Activated CD4-positive, alpha-beta T cell treated with anti-CD3 and anti-CD28 coated beads, Interleukin-2, amount 50 U/mL, for 1 hour (primary cell): ENCODE measurements at places on chromosomes 11 and 22.

GRCh38 chr11:65341856-65342255, 8.2 kb downstream of the DPF2 start:
- no peak for DNase-seq

GRCh38 chr11:87266751-87267150, 229.0 kb downstream of the TMEM135 start:
- no peak for DNase-seq

GRCh38 chr22:50056214-50056972, 1.7 kb downstream of the TTLL8 start:
- DNase-seq = no peak

GRCh38 chr22:36329254-36330078, 58.3 kb downstream of the MYH9 start:
- peak; percentile 86 for DNase-seq
